Dorsolateral prefrontal cortex (tissue), 122 donors: ENCODE measurements at places on chromosomes 2 and 18.

DNA sequence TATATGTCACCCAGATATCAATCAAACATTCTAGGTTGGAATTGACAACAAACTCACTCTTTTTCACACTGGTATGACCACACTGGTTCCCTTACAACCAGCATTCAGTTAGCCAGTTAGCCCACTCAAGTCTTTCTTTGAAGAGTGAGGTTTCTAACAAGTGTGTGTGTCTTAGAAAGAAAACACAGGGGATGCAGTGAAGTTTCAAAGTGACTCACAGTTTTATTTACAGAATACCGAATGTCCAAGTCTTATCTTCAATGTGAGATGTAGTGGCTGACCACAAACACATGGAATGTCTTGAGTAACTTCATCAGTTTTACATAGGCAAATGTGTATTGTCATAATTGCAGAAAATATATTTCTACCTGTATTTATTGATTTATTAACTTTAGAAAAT, 274.7 kb upstream of the HNMT start:
- DNase-seq = no peak

DNA sequence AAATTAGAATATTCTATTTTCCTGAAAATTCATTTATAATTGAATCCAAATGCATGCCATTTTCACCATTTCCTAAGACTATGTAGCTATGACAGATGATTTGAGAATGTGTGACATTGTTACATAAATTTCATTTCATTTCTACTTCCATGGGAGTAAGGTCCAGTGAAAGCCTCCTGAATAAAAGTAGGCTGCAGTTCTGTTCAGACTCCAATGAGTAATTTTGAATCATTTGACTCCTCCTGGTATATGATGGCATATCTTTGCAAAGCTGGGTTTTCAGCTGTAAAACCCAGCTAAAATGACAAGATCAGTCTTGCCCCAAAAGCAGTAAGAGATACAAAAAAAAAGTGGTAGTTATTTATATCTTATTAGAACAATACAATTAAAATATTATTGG, 101.0 kb upstream of the DNAJC10 start:
- DNase-seq = no peak

- DNase-seq = no peak
Measured at GRCh38 chr2:219736209-219736608, 108.8 kb downstream of the SLC4A3 start.

GRCh38 chr2:112433932-112434730, 686 bp upstream of the RGPD8 start:
- DNase-seq = no peak

GRCh38 chr2:85534881-85535280, 4.1 kb upstream of the MAT2A start:
- no peak for DNase-seq

- no peak for DNase-seq
Measured at GRCh38 chr2:186544255-186544675, 45.6 kb upstream of the ITGAV start.

- no peak for DNase-seq
Measured at GRCh38 chr2:71474744-71475397, 21.5 kb downstream of the DYSF start.

DNA sequence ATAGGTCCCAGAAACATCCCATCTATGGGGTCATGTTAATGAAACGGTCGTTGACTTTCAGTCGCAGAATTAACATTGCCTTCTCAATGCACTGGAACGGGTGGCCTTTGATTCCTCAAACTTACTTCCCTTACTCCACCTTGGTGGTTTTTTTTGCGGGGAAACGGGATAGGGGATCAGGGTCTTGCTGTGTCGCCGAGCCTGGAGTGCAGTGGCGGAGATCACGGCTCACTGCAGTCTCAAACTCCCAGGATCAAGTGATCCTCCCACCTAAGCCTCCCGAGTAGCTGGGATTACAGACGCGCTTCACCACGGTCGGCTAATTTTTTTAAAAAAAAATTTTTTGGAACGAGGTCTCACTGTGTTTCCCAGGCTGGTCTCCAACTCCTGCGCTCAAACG, 754 bp downstream of the ATG16L1 start:
- no peak for DNase-seq

- no peak for DNase-seq
Measured at GRCh38 chr18:54392543-54393023, 34.9 kb downstream of the C18orf54 start.

GRCh38 chr2:42844901-42845821, 52.8 kb upstream of the HAAO start:
- no peak for DNase-seq

GRCh38 chr2:189500456-189501160, 59.3 kb downstream of the WDR75 start:
- DNase-seq = no peak

GRCh38 chr18:28120828-28121515, 56.0 kb downstream of the CDH2 start:
- DNase-seq = no peak

- DNase-seq = no peak
Measured at GRCh38 chr2:96145848-96146152, 560 bp upstream of the DUSP2 start.

DNA sequence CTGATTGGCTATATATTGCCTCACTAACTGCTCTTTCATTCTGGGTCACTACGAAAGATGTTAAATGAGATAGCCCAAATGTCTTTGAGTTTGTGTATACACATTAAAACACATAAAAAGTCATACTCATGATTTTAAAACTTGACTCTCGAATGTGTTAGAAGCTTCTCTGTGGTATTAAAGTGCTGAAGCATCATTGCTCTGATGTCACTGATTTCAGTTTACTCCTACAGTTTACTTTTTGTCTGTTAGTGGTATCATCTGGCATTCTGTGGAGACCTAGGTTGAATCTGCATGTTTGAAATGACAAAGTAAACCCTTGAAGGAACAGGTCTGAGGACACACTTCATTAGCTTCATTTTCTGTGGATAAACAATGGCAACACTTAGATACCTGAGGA, 10.7 kb downstream of the NT5DC4 start:
- DNase-seq = no peak

- DNase-seq = no peak
Measured at GRCh38 chr2:189751080-189751658, 11.4 kb downstream of the OSGEPL1 start.

DNA sequence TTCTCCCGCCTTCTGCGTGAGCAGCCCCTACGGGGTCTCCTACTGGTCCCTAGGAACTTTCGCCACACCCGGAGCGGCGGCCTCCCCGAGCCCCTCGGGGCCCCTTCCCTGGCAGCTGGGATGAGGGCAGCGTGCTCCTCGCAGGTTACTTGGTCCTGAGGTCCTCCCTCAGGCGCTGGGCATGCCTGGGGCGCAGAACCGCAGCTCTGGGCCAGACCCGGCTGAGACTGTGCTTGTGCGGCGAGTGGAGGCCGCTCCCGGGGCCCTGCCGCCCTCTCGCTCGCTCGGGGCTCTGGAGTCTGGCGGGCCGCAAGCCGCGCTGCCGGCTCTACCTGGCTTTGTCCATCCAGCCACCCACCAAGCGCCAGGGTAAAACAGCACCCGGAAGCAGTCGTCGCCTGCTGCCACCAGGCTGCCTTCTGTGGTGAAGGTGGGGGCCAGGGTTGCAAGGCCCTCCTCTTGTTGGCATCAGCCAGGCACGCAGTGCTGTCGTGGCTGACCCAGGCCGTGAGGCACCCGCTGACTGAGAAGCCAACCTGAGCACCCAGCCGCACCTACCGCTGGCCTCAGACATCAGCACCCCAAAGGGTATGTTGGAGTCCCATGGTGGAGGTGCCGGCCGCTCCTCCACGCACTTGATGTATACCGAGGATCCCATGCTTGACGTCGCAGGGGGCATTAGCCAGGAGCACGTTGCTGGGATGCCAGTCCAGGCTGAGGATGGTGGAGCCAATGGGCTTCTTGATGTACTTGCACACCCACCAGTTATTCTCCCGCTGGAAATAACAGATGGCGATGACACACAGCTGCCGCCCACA, 46.1 kb upstream of the PTH2R start:
- peak; percentile 59 for DNase-seq

GRCh38 chr2:27715318-27716210, 51.9 kb downstream of the SLC4A1AP start:
- peak; percentile 56 for DNase-seq

DNA sequence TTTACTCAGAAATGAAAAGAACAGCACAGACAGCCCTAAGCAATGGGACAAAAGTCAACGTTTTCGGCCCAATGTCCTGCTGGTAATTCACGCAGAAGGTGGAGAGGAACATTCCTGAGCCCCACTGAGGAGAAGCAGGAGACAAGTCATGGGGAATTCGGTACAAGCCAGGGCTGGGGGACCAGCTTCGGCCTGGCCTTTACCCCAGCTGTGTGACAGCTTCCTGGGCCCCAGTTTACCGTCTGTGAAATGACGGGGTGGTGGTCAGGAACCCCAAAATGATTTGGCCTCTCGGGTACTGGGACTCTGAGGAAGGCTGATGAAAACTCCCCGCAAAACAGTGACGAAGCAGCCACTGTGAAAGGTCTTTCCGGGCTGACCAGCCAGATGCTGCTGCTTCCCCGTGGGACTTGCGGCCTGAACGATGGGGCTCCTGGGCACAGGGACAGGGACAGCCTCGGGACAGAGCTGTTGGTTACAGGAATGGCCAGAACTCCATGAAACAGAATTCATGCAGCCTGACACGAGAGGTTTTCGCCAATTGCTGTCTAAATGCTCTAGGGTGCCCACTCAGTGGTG, 21.6 kb downstream of the KIF1A start:
- peak; percentile 26 for DNase-seq

DNA sequence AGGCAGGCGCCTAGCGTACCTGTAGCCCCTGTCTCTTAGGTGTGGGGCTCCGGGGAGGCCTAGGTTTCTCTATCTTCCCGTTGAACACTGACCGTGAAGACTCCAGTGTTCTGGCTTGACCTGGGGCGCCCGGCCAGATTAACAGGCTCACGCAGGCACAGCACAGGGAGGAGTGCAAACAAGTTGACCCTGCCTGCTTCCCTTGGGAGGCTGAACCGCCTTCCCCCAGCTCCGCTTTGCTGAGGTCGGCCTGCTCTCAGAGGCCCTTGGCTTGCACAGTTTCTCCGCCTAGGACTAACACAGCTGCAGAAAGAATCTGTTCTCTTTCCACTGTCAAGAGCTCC, 567 bp downstream of the PCYOX1 start:
- peak; percentile 36 for DNase-seq

GRCh38 chr2:175744000-175744399, 258.1 kb downstream of the LNPK start:
- no peak for DNase-seq

GRCh38 chr2:231348704-231349373, 46.7 kb upstream of the B3GNT7 start:
- DNase-seq = no peak

DNA sequence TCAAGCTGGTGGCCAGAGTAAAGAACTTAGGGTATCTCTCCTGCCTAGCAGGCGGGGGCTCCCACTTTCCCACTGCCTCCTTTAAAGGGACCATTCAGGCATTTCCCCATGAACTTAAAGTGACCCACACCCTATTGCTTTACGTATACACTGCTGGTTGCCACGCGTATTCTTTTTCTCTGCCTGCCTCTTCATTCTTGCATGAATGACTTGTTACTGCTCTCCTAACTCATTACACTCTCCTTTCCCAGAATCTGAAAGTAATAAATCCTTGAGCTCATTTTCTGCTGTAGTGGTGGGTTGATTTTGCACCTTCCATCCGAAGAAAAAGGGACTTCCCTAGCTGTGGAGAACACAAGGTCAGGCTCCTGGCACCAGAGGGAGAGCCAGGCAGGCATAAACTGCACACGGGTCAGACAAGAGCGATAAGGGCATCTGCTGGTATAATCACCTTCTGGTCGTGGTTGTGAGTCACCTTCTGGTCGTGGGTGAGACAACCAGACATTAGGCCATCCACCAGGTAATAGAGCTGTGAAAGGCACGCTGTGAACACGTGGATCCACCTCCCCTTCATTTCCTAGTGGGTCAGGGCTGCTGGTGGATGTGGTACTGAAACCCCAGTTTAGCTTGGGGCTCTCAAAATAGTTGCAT, 950.3 kb downstream of the SOCS6 start:
- DNase-seq = no peak

DNA sequence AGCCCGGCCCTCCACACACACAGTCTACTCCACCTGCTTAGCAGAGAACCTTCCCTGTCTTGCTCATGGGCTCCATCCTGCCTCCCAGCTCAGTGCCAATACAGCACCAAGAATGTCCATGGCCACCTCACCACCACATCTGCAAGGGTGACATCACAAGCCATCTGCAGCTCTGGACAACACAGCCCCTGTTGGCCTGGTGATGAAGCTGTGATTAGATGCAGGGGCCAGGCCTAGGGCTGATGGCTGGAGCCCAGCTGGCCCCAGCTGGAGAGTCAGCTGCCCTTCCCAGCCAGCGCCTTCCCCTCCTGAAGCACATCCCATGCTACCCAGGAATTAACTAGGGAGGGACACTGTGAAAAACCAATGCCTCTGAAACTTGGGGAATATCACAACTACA, 91.1 kb downstream of the TTC32 start:
- peak; percentile 36 for DNase-seq

GRCh38 chr18:44473394-44474066, 207.2 kb upstream of the SETBP1 start:
- no peak for DNase-seq

DNA sequence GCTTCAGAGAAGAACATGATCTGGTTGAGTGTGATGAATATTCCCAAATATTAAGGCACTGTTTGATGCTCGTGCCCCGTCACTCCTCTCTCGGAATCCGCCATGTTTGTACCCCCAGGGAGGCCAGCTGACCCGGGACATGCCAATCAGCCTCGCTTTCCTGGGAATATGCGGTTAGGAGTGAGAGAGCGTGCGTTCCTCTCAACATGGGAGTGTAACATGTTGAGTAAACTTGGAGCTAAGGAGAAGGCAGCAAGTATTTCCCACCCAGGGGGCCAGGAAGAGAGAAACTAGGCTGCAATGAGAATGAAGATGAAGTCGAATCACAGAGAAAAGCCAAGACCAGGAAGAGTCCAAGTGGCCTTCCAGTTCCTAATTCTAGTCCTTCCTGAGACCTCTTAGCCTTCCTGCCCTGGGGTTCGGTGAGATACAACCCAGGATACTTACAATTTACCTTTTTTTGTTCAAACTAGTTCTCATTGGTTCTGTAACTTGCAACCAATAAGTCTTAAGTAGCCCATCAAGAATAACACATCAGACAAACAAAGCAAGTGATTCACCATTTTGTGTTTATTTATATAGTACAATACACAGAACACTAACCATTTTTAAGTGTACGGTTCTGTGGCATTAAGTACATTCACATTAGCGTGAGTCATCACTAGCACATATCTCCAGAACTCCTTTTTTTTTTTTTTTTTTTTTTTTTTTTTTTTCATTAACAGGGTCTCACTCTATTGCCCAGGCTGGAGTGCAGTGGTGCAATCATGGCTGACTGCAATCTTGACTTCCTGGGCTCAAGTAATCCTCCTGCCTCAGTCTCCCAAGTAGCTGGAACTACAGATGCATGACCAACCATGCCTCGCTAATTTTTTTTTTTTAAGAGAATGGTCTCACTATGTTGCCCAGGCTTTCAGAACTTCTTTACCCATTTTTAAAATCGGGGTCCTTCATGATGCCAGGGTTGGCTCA, 36.4 kb upstream of the SLC1A4 start:
- DNase-seq = no peak

DNA sequence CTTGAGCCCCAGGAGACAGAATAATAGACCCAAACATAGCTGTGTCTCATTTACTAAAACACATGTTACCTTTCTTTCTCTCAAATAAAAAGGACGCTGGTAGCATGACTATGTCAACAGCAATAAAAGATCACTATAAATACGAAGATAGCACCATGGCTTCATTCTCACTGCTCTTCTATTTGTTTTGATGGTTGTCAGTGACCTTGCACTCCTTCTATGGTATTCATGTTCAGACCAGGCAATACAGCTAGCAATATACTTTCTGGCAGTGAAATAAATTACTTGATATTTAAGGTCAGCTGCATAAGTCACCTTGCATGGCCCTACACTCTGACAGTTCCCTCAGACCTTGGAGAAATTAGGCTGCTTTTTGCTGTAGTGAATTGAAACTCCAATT, 263.2 kb upstream of the CDH7 start:
- no peak for DNase-seq
